ENCODE measurements at places on chromosomes 12 and 14.

DNA sequence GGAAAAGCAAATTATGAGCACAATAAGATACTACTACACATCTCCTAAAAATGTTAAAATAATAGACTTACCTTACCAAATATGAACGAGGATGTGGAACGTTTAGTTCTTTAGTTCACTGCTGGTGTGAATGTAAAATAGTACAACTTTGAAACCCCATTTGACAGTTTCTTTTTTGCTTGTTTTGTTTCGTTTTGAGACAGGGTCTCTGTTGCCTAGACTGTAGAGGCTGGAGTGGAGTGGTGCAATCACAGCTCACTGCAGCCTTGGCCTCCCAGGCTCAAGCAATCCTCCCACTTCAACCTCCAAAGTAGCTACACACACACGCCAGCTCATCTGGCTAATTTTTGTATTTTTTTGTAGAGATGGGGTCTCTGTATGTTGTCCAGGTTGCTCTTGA lies 136.4 kb upstream of the FAR2 start:
- no peak for DNase-seq

GRCh38 chr14:51860825-51861499 lies 550 bp downstream of the GNG2 start:
- DNase-seq, result no peak

- DNase-seq, result peak; percentile 58
These were observed 202.6 kb downstream of the FOXN3 start for GRCh38 chr14:89214221-89214965.

- no peak for DNase-seq
These were observed 120.3 kb upstream of the BCAT1 start for GRCh38 chr12:25069224-25069623.

DNA sequence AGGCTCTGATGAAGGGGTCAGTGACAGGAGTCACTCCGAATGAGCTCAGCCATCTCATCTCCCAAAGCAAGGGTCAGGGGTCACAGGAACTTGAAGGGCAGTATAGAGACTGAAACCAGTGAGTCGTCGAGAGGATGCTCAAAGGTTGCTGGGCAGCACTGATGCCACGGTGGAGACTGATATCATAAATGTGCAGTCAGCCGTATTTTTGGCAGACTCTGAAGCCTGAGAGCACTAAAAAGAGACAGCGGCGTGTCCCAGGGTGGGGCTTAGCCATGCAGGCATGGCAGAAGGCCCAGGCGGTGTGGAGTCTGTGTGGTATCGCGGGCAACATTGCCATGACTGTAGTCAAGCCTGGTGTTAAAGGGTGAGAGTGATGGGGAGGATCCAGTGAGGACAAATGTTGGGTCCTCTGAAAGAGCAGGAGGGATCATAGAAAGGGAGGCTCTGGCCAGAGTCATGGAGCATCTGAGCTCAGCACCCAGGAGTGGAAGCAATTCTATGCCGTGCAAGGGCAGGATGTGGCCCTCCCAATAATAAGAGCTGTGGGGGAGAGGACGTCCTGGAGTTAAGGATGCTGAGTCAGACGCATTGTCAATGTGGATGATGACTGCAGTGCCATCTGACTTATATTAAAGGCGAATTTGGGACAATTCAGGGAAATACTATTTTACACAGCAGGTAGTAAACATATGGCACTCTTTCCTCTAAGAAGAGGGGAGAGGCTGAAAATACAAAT lies 241.2 kb upstream of the FKBP4 start:
- DNase-seq, result no peak

DNA sequence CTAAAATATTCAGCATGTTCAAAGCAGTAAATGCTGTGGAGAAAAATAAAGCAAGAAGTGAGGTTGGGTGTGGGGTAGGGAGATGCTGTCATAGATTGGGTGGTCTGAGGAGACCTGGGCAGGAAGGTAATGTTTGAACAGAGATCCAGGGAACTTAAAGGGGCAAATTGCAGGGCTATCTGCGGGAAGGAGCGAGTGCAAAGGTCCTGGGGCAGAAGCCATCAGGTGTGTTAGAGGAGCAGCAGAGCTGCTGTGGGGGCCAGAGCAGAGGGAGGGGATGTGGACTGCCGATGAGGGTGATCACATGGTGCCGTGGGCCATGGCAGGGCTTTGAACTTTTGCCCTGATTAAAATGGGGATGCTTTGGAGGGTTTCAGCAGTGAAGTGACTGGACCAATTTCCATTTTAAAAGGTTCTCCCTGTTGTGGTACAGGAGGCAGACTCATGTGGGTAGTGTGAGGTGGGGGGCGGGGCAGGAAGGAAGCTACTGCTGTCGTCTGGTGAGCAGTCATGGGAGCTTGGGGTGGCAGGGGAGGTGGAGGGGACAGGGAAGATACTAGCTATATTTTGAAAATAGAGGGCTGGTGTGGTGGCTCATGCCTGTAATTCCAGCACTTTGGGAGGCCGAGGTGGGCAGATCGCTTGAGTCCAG lies 145.0 kb downstream of the AACS start:
- no peak for DNase-seq

DNA sequence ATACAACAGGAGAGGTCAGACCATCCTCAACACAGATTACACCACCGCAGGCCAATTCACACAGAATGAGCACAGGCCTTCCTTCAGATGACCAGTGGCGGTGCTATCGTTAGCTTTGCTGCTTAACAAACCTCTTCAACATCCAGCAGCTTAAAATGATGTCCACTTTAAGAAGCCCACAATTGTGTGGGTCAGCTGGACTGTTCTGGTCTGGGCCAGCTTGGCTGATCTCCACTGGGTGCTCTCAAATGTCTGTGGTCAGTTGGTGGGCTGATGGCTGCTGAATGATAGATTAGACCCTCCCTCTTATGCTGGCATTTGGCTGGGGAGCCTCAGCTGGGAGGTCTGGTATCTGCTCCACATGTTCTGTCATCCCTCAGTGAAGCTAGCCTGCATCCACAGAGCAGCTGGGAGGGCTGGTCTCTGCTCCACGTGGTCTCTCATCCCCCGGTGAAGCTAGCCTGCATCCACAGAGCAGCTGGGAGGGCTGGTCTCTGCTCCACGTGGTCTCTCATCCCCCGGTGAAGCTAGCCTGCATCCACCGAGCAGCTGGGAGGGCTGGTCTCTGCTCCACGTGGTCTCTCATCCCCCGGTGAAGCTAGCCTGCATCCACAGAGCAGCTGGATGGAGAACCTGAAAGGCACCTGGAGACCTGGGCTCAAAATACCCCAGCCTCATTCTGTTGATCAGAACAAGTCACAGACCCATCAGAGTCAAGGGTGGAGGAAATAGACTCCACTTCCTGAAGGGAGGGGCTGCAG lies 203.6 kb upstream of the DIO3 start:
- no peak for DNase-seq

DNA sequence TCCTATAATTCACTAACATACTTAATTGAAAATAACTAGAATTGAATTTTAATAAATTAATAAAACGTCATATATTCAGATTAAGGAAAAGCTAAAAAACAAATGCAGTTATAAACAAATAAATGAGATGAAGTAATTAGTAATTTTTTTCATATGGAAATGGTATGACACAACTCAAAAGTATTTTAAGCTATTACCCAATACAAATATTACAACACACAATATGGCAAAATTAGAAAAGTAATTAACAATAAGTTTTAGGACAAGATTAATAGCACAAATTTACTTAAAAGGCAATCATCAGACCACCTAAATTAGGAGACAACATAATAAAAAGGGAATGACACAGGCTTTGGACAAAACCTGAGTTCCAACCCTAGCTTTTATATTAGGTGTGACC lies 81.7 kb downstream of the EEA1 start:
- no peak for DNase-seq

GRCh38 chr14:51012055-51012454 lies 67.8 kb upstream of the PYGL start:
- DNase-seq, result no peak

DNA sequence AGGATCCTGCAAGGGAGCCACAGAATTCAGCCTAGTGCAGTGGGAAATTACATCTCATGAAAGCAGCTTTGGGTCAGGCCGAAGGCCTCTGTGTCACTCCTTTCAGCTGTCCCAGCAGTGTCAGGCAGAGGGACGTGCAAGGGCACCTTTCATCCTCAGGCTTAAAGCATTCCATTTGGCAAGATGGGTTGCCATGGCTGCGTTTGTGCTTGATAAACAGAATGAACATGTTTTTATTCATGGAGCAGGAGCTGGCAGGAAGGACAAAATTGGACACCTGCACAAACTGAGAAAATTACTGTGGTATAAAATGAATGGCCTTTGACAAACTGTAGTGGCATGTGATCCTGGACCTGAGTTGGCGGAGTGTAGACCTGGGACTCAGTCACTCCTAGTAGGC lies 29.4 kb downstream of the ACAD10 start:
- DNase-seq, result peak; percentile 37
